ENCODE measurements at places on chromosomes 12 and 14.
A peak's percentile ranks its signal among the peaks of the same experiment; 100 is the strongest.

- peak; percentile 77 for DNase-seq
Measured at GRCh38 chr12:12561371-12562015, 1.2 kb downstream of the DUSP16 start.

GRCh38 chr14:67820428-67820971, 921 bp downstream of the RAD51B start:
- no peak for DNase-seq

DNA sequence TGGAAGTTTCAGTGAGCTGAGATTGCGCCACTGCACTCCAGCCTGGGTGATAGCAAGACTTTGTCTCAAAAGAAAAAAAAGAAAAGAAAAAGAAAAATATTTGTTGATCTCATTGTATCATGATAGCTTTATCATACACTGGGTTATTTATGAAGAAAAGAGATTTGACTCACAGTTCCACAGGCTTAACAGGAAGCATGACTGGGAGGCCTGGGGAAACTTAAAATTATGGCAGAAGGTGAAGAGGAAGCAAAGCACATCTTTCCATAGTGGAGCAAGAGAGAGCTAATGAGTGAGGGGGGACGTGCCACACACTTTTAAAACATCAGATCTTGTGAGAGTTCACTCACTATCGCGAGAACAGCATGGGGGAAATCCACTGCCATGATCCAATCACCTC, 72.7 kb upstream of the FUT8 start:
- DNase-seq, result no peak

GRCh38 chr14:83425138-83425537, 1891.5 kb upstream of the SEL1L start:
- no peak for DNase-seq

GRCh38 chr12:107749083-107749482, 11.9 kb downstream of the PRDM4 start:
- no peak for DNase-seq

GRCh38 chr12:96327346-96327745, 72.9 kb downstream of the CDK17 start:
- DNase-seq, result no peak

GRCh38 chr12:4089121-4089606, 184.4 kb upstream of the CCND2 start:
- peak; percentile 54 for DNase-seq

All from right forelimb (tissue), 1 donor.